Stimulated activated CD8-positive, alpha-beta memory T cell treated with anti-CD3 and anti-CD28 coated beads, Interleukin-7, amount 100 ng/mL, for 1 hour (primary cell): ENCODE measurements at places on chromosomes 11 and 22.

DNA sequence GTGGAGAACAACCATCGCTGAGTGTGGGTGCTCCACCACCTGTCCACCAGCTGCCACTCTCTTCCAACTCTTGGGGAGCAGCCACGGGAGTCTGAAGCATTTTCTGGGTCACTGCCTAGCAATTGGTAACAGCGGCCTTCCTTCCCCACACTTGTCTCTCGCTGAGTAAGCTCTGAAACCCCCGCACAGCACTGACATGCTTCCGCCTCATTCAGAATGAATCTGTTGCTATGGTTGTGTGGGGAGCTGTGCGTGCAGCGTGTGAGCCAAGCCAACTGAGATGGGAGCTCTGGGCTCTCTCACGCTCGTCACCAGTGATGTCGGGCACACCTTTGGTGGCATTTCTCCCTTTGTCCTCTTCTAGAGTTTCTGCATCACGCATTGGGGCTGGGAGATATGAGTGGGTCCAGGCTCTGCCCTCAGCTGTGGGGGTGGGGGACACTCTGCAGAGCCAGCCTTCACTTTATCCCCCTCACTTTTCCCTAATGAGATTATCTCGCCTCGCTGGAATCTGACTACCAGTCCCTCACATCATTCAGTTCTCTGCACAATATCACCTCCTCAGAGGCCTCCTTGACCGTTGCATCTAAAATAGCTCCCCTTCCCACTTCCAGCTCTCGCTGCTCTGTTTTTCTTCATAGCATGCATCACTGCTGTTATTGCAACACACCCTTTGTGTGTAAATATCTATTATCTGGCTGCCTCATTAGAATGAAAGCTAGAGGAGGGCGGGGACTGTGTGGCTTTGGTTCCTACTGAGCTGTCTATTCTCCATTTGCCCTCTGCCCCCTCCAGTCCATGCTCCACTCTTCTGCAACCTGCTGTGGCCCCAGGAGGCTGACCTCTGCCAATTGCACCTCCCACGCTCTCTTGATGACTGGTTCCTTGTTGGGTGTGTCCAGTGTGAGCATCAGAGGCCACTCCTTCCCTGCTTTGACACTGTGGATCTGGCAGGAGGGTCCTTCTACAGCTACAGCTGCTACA lies 569.9 kb upstream of the CADM1 start:
- no peak for DNase-seq

DNA sequence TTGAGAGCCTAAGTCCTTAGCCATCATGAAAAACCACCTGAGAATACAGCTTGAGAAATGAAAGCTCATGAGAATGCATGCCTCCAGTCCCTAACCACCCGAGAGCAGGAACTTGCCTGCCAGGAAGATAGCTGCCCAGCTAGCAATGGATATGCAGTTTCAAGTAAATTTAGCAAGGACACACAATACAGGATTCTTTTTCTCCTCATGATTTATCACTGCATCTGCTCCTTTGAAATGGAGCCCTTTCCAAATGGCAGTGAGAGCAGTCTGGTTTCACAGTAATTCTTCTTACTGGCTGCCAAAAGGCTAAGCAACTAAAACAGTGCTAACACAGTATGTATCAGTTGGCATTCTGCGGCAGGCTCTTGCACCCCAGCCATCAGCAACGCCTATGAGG lies 109.9 kb downstream of the MICAL3 start:
- DNase-seq, result no peak

- no peak for DNase-seq
Measured at GRCh38 chr11:67120881-67121710, 2.0 kb downstream of the KDM2A start.

DNA sequence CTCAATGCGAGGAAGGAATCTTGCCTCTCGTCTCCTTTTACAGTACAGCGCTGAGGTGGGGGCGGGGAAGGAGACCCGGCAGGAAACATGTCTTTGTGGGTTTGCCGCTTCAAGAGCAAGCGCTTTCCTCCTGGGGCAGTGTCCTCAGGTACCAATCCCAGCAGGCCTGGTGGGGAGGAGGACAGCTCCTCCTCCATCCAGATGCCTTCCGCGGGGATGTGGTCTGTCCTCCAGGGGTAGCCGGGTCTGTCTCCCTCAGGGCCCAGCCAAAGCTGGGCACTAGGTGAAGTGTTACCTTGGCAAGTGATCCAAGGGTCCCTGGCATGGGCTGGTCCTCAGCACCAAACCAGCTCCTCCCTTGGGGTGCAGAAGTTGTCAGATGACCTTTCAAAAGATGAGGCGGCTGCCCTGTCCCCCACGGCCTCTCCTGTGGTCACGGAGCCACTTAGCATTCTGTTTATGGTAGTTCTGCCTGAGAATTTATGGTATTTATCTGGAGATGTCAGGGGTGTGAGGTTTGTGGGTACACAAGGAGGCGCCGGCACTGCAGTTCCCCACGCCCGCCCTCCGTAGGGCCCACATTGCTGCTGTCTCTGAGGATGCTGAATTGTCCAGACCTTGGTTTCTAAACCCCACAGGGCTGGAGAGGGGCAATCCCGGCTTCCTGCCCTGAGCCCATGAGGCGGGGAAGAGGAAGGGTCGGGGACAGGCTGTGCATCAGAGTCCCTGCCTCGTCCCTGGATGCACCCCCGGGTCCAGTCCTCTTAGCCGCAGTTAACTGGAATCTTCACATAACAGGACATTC lies 93.5 kb upstream of the ANO1 start:
- DNase-seq, result no peak

DNA sequence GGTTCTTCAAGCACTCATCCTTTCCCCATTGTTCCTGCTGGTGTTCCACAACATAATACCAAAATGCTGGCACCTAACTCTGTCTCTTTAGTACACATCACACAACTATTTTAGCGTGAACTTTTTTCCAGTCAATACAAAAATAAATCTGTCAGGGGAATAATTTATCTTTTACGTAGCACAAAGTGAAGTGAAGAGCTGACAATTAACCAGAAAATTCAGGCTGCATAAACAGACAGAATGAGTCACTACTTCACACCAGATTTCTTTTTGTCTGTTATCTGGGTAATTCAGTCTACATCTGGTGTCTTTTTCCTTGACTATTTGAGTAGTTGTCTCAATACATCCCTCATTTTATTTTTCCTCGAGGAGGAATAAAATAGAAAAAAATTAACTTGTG lies 7.9 kb upstream of the ETS1 start:
- DNase-seq, result no peak

GRCh38 chr22:37312549-37313183 lies 30.4 kb downstream of the CYTH4 start:
- DNase-seq, result no peak

DNA sequence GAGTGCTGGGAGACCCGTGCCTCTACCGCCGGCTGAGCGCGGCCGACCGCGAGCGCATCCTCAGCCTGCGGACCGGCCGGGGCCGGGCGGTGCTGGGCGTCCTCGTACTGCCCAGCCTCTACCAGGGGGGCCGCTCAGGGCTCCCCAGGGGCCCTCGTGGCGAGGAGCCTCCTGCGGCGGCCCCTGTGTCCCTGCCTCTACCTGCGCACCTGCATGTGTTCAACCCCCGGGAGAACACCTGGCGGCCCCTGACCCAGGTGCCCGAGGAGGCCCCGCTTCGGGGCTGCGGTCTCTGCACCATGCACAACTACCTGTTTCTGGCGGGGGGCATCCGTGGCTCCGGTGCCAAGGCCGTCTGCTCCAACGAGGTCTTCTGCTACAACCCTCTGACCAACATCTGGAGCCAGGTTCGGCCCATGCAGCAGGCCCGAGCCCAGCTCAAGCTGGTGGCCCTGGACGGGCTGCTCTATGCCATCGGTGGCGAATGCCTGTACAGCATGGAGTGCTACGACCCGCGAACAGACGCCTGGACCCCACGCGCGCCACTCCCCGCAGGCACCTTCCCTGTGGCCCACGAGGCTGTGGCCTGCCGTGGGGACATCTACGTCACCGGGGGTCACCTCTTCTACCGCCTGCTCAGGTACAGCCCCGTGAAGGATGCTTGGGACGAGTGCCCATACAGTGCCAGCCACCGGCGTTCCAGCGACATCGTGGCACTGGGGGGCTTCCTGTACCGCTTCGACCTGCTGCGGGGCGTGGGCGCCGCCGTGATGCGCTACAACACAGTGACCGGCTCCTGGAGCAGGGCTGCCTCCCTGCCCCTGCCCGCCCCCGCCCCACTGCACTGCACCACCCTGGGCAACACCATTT lies 3.5 kb downstream of the KLHDC7B start:
- no peak for DNase-seq

DNA sequence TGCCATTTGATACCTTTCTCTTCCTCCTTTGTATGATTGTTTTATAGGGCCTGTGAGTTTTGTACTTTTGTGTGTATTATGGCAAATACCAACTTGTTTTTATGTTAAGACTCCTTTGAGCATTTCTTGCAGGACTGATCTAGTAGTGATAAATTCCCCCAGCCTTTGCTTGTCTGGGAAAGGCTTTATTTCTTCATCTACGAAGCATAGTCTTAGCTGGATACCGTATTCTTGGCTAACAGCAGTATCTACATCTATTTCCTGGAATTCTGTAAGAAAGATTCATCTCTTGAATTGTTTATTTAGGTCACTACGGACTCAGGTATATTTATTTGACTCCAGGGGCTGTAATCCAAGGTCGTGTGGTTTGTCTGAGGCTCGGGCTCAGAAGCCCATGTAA lies 6.0 kb upstream of the NDUFS8 start:
- DNase-seq, result no peak

DNA sequence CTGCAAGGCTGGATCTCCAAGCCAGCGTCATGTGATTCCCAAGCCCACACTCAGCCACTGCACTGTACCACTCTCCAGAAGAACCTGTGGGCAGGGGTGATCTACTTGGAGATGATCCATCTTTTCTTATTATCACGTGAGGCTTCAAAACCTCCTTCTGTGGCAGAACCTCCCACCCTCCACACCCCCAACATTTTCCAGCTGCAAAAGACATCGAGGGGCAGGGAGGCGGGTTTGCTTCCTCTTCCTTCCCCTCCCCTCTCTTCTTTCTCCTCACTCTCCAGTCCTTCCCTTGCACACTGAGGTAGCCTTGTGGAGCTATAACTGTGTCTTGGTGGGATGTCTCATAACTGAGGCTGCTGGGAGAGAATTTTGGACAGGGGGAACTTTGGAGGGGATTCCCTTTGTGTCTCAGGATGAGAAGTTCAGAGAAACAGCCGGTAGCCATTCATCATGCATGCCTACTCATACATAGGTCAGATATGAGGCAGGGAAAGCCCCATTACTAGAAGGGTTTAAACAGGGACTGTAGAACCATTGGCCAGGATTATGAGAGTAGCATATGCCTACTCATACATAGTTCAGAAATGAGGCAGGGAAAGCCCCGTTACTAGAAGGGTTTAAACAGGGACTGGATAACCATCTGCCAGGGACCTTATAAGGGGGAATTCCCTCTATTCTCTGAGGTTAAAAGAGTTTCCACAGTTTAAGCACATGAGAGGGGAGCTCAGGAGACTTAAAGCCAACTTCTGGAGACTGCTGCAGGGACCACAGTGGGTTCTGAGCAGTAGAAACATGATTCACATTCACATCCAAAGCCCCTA lies 420.7 kb upstream of the CADM1 start:
- no peak for DNase-seq

- DNase-seq, result no peak
Measured at GRCh38 chr22:44780876-44781449, 28.6 kb downstream of the ARHGAP8 start.

- no peak for DNase-seq
Measured at GRCh38 chr22:46289244-46289891, 7.3 kb upstream of the GTSE1 start.

DNA sequence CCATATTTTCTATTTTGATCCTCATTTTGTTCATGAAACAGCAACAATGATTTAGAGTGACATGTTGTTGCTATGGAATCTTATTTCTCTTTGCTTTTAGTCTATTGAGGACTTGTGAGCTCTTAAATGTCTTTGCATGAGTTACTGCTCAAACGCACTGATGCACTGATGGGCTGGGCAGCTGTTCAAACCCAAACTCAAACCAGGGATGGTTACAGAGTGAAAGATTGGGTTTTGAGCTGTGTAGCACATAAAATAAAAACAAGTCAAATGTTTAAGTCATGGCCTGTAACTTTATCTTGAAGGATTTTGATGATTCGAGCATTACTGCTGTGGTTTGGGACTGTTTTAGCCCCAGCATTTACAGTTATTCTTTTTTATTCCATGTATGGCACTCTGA lies 20.1 kb upstream of the NCAM1 start:
- no peak for DNase-seq

DNA sequence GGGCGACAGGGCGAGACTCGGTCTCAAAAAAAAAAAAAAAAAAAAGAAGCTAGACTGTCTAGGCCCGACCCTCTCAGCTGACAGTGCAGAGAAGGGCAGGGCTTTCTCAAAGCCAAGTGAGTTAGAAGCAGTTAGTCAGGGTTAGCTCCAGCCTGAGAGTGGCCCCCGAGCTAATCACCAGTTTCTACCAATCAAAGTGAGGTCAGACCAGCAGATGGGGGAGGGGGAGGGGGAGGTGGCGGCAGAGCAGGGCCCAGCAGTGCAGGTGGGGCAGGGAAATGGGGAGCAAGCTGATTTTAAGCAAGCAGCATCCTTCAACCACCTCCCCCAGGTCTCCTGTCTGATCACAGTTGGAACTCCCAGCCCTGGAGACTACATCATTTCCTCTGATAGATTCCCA lies 55.3 kb upstream of the PRR5 start:
- DNase-seq, result no peak

DNA sequence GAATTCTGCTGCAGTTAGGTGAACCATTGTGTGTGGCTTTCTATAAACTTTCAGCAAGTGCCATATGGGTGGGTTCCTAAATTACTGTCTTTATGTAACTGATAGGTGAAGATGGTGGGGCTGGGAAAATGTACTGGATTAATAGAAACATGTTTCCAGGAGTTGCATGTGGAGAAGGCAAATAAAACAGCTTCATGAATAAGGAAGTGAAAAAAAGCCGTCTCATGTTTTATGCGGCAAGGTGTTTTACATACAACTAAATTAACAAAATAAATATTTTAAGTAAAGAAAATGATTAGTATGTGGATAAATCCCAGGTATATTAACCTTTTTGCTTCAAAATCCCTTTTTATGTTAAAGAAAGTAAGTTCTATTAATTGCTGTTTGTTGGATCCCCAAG lies 67.2 kb downstream of the EXT2 start:
- no peak for DNase-seq

- no peak for DNase-seq
Measured at GRCh38 chr11:61688365-61689163, 8.4 kb downstream of the DAGLA start.

DNA sequence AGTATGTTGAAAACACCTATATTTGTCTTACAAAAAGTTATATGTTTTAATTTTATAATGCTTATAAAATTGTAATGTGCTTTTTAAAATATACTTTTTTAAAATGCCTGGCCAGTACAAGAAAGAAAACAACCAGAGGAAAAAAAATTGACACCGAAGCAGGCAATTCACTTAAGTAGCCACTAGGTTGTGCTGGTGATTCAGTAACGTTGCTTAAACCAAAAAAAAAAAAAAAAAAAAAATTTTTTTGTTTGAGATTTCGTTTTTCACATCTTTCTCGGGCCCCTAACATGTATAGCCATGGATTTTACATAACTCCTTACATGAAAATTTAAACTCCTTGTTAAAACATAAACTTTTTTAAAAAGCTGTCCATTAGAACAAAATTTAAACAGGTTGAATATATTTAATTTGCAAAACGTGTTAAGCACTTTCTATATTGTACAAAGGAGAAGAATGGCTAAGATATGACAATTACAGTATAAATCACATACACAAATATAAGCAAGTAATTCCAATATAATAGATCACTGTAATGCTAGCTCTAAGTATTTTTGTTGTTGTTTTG lies 9.2 kb downstream of the OR8B4 start:
- no peak for DNase-seq
